ENCODE measurements at places on chromosomes 5 and 9. TPM values are rescaled to one million over a fixed set of nuclear protein-coding genes. Genes with fewer than 3 reads are reported as not detected.
A peak's percentile ranks its signal among the peaks of the same experiment; 100 is the strongest.

DNA sequence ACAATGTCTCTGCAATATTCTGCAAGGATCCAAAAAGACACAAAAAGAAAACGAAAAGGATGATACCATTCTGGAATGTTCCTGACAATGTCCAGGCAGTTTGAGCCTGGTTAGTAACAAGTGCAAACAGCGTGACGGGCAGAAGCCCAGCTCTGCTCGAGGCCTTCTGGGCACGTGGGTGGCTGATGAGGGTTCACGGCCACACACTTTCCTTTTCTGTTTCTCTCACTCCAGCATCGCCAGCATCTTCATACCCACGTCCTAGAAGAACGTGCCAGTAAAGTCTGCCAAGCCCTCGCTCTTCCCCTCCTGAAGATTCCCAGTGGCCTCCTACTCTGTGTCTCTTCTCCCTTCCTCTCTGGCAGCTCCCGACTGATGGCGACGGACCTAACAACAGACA, 36.7 kb downstream of the COL23A1 start:
- DNase-seq: no peak

DNA sequence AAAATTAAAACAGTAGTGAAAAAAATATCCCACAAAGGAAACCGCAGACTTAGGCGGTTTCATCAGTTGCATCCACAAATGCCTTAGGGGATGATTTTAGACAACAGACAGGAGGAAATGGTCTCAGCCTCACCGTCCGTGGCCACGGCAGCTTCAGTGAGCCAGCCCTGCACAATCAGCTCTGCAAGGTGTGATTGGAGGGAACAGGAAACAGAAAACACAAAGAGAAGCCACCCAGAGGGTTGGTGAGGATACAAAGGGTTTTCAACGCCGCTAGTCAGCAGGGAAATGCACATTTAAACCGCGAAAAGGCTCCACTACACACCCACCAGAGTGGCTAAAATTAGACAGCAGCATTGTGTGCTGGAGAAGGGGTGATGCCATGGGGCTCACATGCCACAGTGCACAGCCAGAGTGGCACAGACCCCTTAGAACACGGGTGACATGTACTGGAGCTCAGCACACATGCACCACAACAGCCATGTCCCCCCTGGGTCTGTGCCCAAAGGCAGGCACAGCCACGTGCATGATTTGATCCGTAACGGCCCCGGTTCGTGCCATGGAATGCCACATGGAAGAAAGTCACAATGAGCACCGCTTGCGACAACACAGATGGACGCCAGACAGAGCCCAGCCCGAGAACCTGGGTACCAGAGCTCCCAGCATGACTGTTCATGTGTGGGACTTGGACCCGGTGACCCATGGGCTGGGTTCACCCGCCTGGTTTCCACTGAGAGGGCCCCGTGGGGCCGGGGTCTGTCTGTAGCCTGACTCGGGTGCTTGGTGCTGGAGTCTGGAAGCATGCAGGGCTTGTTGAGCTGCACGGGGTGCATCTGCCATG, 18.3 kb upstream of the TERT start:
- DNase-seq: peak; percentile 33

DNA sequence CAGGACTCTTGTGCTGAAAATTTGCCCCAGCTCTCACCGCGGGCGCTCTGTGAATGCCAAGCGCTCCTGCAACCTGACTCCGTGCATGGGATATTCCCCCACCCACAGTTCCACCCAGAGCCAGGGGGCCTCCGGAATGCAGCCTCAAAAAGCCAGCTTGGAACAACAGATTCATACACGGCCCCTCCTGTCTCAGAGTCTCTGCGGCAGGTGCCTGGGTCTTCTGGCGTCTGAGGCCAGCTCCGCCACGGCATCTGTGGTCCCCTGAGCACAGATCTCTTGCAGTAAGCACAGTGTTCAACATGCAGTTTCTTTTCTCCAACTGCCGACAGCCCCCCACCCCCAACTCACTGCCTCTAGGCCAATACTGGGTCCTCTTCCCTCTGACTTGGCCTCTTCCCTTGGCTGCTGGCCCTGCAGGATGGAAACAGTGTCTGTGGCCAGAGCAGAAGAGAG, 355.7 kb upstream of the IRX2 start:
- DNase-seq: no peak

GRCh38 chr5:172383191-172383802, 71.0 kb downstream of the SH3PXD2B start:
- no peak for DNase-seq

- no peak for DNase-seq
Observed at GRCh38 chr9:95954940-95955339, 79.4 kb downstream of the ERCC6L2 start.

GRCh38 chr5:72379936-72380335, 59.8 kb downstream of the PTCD2 start:
- no peak for DNase-seq

CDKN2B-AS1 gene
- polyA plus RNA-seq: 0.48 TPM
